Activated CD4-positive, alpha-beta memory T cell treated with anti-CD3 and anti-CD28 coated beads, Interleukin-2, amount 10 ng/mL, durations not matched to agents 7 days and 5 days (primary cell): ENCODE measurements at places on chromosomes 16 and 17. TPM values are rescaled to one million over a fixed set of nuclear protein-coding genes. Genes with fewer than 3 reads are reported as not detected.
A peak's percentile ranks its signal among the peaks of the same experiment; 100 is the strongest.

DNA sequence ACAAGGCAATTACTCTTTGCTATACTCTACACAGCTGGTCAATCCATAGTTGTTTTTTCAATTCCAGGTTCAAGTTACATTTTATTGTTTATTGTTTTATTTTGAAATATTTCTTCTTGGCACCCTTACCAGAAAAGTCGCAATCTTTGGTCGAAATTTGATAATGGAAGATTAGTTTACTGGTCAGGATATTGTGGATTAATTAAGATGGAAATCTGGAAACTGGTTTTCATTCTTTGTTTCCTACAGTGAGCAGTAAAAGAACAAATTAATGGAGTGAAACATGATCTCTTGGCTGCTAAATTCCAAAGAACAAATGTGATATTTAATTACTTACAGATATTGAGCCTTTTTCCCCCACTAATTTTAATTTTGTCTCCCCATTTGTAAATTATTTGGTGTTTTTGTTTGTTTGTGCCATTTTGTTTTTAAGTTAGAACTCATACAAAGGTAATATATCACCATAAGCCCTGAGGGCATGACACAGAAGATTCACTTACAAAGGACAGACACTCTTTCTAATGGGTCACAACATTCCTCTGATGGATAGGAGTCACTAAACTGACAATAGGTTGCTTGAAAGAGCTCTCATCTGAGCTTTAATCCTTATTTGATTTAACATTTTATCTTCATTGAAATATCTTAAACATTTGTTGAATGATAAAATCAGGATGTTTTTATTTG, 700.2 kb downstream of the KCNJ2 start:
- H3K36me3 ChIP-seq: no peaks in the 10 kb centered on the region
- no peaks in the 10 kb centered on the region for H3K27me3 ChIP-seq
- DNase-seq: no peak
- no peaks in the 10 kb centered on the region for H3K4me1 ChIP-seq
- no peak overlapping the region for H3K4me3 ChIP-seq

Gene SPNS2
- total RNA-seq: 0.60 TPM

GRCh38 chr16:56753410-56753809, 23.5 kb downstream of the NUP93 start:
- H3K4me1 ChIP-seq: peaks cover 6% of the 10 kb centered on the region
- no peak overlapping the region for H3K4me3 ChIP-seq
- DNase-seq: no peak
- H3K27ac ChIP-seq: no peak overlapping the region
- peaks cover 51% of the 10 kb centered on the region for H3K36me3 ChIP-seq

- DNase-seq: peak; percentile 66
- H3K36me3 ChIP-seq: peaks cover 3% of the 10 kb centered on the region
- H3K4me1 ChIP-seq: peaks cover 77% of the 10 kb centered on the region
- no peaks in the 10 kb centered on the region for H3K27me3 ChIP-seq
- H3K4me3 ChIP-seq: peak overlapping the region; percentile 74
Observed at GRCh38 chr17:19370493-19370960, 7.8 kb upstream of the MAPK7 start.

DNA sequence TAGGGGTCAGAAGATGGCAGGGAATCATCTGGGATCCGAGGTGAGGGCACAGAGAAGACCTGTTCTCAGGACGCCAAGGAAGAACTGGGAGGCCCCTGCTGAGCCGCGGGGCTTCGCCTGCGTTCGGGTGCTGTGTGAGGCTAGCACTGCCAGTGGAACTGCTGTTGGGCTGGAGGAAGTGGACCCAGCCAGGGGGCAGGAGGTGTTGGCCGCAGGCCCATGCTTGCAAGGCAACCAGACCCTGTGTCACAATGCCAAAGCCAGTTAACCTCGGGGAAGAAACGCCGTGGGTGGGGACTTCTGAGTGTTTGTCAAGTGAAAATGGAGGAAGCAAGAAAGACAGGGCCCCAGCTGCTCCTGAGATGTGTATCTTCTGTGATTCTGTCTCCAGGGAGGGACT, 185.5 kb downstream of the LGALS9B start:
- no peaks in the 10 kb centered on the region for H3K27me3 ChIP-seq
- peaks cover 14% of the 10 kb centered on the region for H3K4me1 ChIP-seq
- H3K36me3 ChIP-seq: no peaks in the 10 kb centered on the region
- H3K27ac ChIP-seq: no peak overlapping the region
- no peak overlapping the region for H3K4me3 ChIP-seq

- peaks cover 5% of the 10 kb centered on the region for H3K4me1 ChIP-seq
- H3K27ac ChIP-seq: no peak overlapping the region
- H3K36me3 ChIP-seq: peaks cover 21% of the 10 kb centered on the region
- H3K4me3 ChIP-seq: no peak overlapping the region
- no peaks in the 10 kb centered on the region for H3K27me3 ChIP-seq
- DNase-seq: peak; percentile 22
Observed at GRCh38 chr16:74309789-74310781, 13.5 kb downstream of the PSMD7 start.

Gene ZNF785
- 13.3 TPM for total RNA-seq

Gene NT5C3B
- 19.0 TPM for total RNA-seq

- H3K4me1 ChIP-seq: peaks cover 20% of the 10 kb centered on the region
- no peak overlapping the region for H3K27ac ChIP-seq
- H3K4me3 ChIP-seq: no peak overlapping the region
Observed at GRCh38 chr17:39943702-39944392, 16.3 kb downstream of the LRRC3C start.

GRCh38 chr17:31136319-31136718, 41.5 kb downstream of the NF1 start:
- no peak for DNase-seq
- H3K4me1 ChIP-seq: no peaks in the 10 kb centered on the region
- H3K27ac ChIP-seq: no peak overlapping the region

GRCh38 chr17:66540131-66540781, 237.8 kb downstream of the PRKCA start:
- no peaks in the 10 kb centered on the region for H3K27me3 ChIP-seq
- H3K36me3 ChIP-seq: peaks cover 19% of the 10 kb centered on the region
- no peak overlapping the region for H3K27ac ChIP-seq
- no peak overlapping the region for H3K4me3 ChIP-seq

GRCh38 chr17:38628441-38628840, 22.7 kb upstream of the SRCIN1 start:
- peaks cover 11% of the 10 kb centered on the region for H3K4me1 ChIP-seq
- peaks cover 22% of the 10 kb centered on the region for H3K27me3 ChIP-seq
- DNase-seq: no peak

- no peak overlapping the region for H3K27ac ChIP-seq
- DNase-seq: no peak
- H3K4me3 ChIP-seq: no peak overlapping the region
- peaks cover 5% of the 10 kb centered on the region for H3K36me3 ChIP-seq
- H3K27me3 ChIP-seq: no peaks in the 10 kb centered on the region
Observed at GRCh38 chr16:56414366-56414765, 11.0 kb downstream of the AMFR start.

DNA sequence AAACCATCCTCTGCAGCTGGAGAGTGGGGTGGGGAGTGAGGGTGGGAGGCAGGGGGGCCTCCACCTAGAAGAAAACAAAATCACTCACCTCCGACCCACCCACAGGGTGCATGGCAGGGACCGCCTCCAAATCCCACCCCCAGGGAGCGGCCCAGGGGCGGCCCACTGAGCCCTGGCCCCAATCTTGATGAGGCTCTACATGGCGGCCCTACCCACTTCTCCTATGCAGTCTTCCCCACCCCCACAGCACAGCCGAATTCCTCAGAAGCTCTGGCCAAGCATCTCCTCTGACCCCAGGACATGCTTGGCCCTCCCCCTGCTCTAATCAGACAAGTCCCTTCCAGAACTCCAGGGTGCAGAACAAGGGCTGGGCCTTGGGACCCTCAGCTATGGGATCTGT, 18.2 kb upstream of the FASN start:
- DNase-seq: no peak
- H3K27me3 ChIP-seq: no peaks in the 10 kb centered on the region
- H3K27ac ChIP-seq: no peak overlapping the region
- no peaks in the 10 kb centered on the region for H3K4me1 ChIP-seq
- no peaks in the 10 kb centered on the region for H3K36me3 ChIP-seq
